ENCODE measurements at places on chromosomes 5 and 9.

DNA sequence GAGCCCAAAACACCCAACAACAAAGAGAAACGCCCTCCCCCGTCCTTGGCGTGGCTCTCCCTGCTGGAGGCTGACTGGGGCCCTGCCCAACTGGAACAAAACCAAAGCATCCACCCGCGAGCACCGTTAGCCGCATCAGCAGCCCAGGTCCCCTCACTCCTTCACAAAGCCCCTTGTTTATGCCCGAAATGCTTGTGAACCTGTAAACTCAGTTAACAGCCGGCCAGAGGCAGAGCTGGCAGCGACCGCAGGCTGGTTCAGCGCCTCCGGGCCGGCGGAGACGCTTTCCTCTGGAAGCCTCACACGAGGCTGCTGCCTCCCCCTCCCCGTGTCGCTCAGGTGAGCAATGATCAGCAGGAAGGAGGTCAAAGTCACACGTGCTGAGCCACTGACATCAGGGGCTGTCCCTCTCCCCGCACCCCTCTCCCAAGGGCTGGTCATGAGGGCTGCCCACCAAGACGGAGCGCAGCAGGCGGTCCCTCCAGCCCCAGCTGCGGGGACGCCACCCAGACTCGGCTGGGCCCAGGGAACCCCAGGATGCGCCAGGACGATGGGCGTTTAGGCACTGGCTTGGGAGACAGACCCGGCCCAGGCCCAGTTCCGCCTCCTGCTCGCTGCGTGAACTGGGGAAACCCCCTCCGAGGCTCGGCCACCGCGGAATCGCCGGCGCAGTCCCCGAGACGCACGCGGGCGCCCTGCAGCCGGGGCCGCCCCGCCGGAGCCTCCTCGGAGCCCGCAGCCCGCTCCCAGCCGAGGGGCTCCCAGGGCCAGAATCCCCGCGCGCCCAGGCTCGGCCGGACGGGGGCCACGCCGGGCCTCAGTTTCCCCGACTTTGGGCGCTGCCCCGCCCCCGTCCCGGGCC lies 563 bp downstream of the SNAPC4 start:
- no peak for DNase-seq

DNA sequence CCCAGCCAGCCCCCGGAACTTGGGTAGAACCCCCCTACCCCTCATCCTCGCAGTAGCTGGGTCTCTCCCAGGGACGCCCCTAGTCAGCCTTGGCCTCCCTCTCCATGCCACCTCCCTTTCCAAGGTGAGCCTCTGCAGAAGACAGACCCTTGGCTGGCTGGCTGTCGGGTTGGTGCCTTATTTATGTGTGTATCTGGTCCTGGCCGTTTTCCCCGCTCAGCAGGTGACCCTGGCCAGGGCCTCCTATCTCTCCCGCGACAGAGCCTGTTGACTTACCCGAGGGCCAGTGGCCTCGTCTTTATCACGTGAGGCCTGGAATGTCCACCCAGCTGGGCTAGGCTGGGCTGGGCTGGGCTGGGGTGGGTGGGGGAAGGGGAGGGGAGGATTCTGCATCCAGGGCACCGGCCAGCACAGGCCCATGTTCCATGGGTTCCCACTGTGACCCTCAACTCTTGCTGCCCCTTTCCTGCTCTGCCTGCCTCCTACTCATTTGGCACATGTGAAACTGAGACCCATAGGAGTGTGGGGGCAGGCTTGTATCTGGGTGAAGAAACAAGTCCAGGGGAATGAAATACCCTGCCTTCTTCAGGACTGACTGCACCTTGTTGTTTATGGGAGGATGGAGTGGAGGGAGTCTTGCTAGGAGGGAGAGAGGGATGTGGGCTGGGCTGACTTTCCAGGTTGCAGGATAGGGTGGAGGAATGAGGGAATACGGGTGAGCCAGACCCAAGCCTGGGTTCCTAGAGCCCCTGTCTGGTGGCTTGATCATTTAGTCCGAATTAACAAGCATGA lies 3.1 kb downstream of the CXXC5 start:
- no peak for DNase-seq

DNA sequence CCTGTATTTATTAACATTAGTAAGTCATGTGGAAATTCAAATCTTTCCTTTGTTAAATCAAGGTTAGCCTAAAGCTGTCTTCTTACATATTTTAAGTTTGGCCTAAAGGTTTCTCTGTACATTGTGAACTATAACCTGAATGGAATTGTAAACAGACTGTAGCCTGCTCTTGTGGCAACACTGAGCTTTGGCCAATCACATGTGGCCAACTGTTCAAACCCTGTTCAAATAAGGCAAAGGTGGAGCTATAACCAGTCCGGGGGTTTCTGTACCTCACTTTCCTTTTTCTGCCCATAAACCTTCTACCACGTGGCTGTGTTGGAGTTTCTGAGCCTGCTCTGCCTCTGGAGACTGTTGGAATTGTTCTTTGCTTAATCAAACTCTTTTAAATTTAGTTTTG lies 3.3 kb upstream of the HAPLN1 start:
- DNase-seq = no peak

GRCh38 chr9:104923289-104923688 lies 4.7 kb downstream of the ABCA1 start:
- no peak for DNase-seq

GRCh38 chr9:72858089-72858912 lies 94.6 kb downstream of the ALDH1A1 start:
- DNase-seq = no peak

DNA sequence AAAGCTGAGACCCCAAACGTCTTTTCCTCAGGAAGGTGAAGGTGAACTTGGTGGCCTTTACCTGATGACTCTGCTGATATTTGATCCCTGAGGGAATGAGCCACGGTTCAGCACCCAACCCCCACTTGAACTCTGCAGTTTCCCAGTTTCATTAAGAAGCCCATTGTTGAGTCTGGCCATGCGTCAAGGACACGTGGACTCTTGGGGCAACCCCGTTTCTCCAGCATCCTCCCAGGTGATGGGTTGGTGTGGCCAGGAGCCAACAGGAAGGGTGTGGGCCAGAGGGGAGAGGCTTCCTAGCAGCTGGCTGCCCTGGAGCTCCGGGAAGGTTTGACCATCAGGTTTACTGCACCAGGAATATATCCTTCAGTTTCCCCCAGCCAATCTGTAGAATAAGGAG lies 59.5 kb upstream of the GNE start:
- no peak for DNase-seq

DNA sequence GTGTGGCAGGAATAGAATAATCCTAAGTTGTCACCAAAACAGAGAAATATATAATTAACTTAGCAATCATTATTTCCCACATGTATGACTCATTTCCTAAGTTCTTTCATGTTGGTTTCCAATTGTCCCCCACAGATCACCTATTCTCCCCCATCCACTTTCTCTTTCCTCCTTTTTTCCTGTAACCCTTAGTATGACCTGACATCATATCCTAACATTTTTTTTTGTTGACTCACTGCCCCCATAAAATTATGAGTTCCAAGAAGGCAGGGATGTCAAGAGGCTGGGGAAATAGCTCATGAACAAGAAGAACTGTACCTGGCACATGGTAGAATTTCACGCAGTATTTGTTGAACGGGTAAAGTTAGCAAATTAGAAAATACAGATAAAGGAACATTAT lies 186.7 kb downstream of the DCP2 start:
- DNase-seq = no peak

DNA sequence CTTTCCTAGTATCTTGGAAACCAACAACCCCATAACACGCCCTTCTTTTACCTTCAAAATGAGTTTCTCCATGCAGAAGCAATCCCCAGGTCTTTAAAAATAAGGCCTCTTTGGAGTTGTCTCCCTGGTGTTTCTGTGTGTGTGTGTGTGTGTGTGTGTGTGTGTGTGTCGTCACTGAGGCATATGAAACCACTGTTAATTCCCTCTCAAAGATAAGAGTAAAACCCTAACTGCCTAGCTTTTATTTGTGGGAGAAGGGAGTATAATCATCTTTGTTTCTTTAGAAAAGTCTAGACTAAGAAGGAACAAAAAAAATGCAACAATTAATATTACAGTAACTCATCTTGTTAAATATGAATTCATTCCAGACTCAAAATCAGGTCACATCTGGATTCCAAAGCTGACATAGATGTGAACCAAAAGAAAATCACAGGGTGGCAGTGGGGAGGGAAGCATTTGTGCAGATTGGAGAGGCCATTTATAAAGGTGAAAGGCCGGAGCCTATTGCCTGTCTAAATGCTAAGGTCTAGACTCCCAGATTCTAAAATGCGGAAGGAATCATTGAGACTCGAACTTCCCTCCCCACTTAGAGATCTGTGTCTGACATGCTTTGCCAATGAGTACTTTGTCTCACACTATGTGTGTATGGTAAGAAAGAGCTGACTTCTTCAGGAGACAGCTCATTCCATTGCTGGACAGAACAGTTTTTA lies 91.4 kb downstream of the ZNF366 start:
- DNase-seq = no peak

- DNase-seq = no peak
Measured at GRCh38 chr9:114081441-114082016, 3.4 kb upstream of the AMBP start.

DNA sequence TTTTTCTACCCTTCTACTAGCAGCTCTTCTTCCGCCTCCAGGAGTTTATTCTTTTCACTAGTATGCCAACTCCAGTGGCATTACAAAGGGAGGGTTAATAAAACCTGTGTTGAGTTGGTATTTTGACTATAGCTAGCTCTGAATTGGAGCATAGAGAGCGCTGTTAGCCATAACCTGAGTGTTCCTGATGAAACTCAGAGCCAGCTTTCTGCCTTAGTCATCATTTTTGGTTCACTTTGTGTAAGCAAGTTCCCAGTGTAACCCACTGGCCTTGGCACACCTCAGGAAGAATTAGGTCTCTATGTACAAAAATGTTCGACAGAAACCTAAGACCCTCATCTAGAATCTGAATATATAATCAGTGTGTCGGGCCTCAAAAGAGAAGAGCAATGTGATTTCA lies 238.9 kb downstream of the NR3C1 start:
- DNase-seq = no peak

DNA sequence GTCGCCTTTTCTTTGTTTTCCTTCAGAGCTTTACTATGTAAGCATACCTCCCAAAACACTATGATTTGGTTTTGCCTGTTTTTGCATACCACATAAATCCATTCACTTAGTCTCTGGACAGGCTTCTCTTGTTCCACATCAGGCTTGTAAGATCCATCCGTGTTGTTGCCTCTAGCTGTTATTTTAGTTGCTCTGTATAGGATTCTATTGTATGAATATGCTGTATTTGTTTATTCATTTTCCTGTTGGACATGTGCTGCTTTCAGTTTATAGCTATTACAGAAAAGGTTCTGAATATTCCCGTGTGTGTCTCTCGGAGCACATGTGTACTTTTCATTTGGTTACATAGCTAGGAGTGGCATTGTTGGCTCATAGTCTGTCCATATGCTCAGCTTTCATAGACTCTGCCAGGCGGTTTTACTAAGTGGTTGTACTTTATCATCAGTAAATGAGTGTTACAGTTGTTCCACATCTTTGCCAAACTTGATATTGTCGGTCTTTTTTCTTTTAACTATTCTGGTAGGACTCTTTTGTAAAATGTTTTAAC lies 41.8 kb downstream of the NUP214 start:
- no peak for DNase-seq

- no peak for DNase-seq
Measured at GRCh38 chr9:114273461-114273881, 49.4 kb upstream of the ORM1 start.

DNA sequence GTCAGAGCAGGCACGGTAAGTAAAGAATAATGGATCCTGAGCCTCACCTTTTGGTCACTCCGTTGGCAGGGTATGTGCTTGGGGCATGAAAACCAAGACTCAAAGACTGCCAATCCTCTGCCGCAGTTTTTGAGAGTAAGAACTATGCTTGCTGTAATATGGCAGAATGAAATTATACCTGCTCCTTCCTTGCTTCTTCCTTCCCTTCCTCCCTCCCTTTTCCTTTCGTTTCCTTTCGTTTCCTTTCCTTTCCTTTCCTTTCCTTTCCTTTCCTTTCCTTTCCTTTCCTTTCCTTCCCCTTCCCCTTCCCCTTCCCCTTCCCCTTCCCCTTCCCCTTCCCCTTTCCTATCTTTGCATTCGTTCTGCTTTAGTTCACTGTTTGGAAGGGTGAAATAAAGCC lies 43.9 kb downstream of the SH3GL2 start:
- no peak for DNase-seq

GRCh38 chr9:22204240-22204639 lies 195.1 kb upstream of the CDKN2B start:
- no peak for DNase-seq

DNA sequence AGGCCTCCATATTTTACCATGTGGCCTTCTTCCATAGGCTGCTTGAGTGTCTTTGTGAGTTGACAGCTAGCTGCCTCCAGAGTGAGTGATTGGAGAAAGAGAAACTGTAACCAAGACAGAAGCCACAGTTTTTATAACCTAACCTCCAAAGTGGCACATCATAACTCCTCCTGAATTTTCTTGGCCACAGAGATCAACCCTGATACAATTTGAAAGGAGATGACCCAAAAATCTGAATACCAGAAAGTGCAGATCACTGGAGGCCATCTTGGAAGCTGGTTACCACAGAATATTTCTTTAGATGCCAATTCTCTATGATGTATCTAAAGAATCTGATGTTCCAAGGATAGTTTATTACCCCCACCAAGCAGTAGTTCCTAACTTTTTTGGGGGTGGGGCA lies 254.3 kb upstream of the PDE4D start:
- DNase-seq = no peak

DNA sequence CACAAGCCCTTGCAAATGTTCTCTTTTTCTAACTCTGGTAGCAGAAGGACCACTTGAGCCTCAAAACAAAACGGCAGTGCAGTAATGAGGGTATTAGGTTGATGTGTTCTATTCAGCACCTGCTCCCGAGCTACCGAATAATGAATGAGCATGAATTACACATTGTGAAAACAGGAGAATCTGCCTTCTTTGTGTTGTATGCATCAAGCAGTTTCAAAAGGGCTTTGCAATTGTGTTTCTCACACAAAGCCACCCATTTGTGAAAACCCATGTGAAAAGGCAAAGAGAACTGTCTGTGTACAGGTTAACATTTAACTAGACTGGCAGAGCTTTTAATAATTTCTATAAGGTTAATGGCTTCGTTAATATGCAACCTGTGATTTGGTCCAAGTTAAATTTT lies 97.8 kb downstream of the STK32A start:
- no peak for DNase-seq

DNA sequence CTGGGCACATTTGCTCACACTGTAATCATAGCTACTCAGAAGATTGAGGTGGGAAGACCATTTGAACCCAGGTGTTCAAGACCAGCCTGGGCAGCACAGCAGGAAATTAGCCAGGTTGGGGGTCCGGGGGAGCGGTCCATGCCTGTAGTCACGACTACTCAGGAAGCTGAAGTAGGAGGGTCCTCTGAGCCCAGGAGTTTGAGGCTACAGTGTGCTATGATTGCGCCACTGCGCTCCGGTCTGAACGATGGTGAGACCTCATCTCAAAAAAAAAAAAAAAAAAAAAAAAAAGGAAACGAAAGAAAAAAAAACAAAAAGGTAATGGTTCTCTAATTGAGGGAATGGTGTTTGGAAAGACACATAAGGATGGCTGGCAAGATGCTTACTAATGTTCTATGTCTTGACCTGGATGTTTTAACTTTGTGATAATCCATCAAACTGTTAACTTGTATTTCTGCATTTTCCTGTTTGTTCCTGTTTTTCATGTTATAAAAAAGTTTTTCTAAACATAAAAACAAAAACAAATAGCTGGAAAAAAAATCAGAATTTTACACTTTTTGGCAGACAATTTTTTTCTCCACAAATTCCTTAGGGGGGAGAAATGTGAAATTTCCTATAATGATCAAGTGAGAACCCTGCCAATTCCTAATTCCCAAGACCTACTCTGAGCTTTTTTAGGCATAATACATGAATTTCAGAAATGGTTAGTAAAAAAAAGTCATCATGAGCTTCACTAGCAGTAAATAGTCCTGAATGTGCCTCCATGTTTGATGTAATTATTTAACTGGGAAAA lies 96.9 kb downstream of the DENND1A start:
- no peak for DNase-seq

GRCh38 chr5:156755421-156756087 lies 94.5 kb upstream of the PPP1R2B start:
- no peak for DNase-seq

Measured in stimulated activated CD8-positive, alpha-beta memory T cell treated with anti-CD3 and anti-CD28 coated beads, Interleukin-7, amount 100 ng/mL, for 1 hour (primary cell).